ENCODE measurements at places on chromosomes 4 and X.

- no peaks in the 10 kb centered on the region for H3K27me3 ChIP-seq
- DNase-seq: no peak
- no peak overlapping the region for H3K27ac ChIP-seq
- no peaks in the 10 kb centered on the region for H3K4me1 ChIP-seq
- peaks cover 13% of the 10 kb centered on the region for H3K36me3 ChIP-seq
- no peak overlapping the region for H3K4me3 ChIP-seq
Observed at GRCh38 chr4:77917075-77917474, 54.4 kb downstream of the MRPL1 start.

DNA sequence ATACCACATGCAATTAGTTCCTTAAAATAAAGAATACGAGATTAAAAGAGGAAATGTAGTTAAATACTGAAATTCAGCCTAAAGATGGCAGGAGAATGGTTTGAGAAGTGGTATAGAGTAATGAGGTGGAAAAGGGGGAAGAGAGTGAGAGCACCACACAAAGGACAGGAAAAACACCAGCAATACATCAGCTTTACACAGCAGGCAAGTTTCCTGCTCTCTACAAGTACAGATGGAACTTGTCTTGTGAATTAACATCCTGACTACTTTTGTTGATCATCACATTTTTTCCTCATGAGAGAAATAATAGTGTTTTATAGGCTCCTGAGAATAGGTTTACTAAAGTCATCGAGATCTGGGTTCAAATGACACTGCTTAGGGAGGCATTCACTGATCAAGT is 2.9 kb upstream of the UNC5C start:
- peaks cover 32% of the 10 kb centered on the region for H3K27me3 ChIP-seq
- no peaks in the 10 kb centered on the region for H3K4me1 ChIP-seq
- no peak overlapping the region for H3K27ac ChIP-seq

DNA sequence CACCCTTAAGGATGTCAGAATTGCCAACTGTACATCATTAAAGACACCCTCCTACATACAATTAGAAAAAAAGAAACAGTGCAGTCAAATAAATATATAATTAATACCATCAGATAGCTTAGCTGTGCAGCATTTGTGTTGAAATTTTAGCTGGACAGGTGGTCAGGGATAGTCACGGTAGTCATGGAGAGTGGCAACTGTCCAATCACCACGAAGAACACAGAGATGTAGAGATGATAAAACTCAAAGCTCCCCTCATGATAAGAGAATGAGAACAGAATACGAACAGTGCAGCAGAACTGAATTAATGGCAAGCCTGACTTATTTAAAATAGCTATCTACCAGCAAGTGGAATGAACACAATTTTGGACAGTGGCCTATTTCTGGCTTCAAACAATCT is 27.2 kb downstream of the SLC39A8 start:
- no peaks in the 10 kb centered on the region for H3K27me3 ChIP-seq
- no peak overlapping the region for H3K4me3 ChIP-seq
- no peaks in the 10 kb centered on the region for H3K4me1 ChIP-seq
- H3K36me3 ChIP-seq: no peaks in the 10 kb centered on the region
- no peak overlapping the region for H3K27ac ChIP-seq

GRCh38 chrX:149283853-149284252 is 221.3 kb downstream of the IDS start:
- no peaks in the 10 kb centered on the region for H3K4me1 ChIP-seq
- H3K4me3 ChIP-seq: no peak overlapping the region
- H3K27ac ChIP-seq: no peak overlapping the region
- no peak for DNase-seq
- no peaks in the 10 kb centered on the region for H3K27me3 ChIP-seq
- H3K36me3 ChIP-seq: no peaks in the 10 kb centered on the region

DNA sequence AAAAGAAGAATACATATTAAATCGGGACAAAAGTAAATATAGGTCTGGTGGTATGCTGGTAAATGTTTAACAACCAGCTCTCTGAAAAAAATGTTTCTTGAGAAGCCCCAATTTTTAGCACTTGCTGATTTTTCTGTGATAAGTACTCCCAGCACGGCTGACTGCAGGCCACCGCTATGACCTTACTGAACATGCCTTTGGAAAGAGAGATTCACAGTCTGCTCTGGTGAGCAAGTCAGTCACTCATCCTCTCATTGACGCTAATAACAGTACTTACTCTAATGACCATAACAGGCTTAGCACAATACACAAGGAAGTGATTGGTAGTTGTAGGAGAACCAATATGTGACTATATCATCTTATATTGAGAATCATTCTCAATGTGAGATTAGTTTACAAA is 98.9 kb upstream of the BLTP1 start:
- H3K27me3 ChIP-seq: peaks cover 7% of the 10 kb centered on the region
- H3K27ac ChIP-seq: no peak overlapping the region
- DNase-seq: no peak
- H3K4me3 ChIP-seq: no peak overlapping the region
- H3K4me1 ChIP-seq: no peaks in the 10 kb centered on the region

DNA sequence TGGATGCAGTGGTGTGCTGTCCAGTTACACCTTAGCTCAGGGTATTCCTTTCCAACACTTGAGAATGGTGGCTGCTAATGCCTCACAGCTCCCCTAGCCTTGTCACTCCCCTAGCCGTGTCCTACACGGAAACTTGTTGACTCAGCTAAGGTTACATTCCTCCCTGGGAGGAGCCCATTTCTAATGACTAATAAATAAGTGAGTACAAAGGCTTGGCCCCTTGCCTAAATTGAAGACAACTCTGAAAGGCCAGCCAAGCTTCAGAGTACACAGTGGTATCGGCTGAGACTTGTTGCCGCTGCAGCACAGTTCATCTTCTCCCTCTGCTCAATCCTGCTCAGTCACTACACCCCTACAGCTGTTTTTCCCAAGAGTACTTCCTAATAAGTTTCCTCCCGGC is 21.2 kb upstream of the SLC25A31 start:
- no peak overlapping the region for H3K27ac ChIP-seq
- no peaks in the 10 kb centered on the region for H3K27me3 ChIP-seq
- H3K4me3 ChIP-seq: no peak overlapping the region
- no peak for DNase-seq
- peaks cover 62% of the 10 kb centered on the region for H3K36me3 ChIP-seq

- H3K27ac ChIP-seq: no peak overlapping the region
- H3K27me3 ChIP-seq: no peaks in the 10 kb centered on the region
- no peaks in the 10 kb centered on the region for H3K4me1 ChIP-seq
Observed at GRCh38 chrX:40573763-40574162, 7.0 kb upstream of the ATP6AP2 start.

DNA sequence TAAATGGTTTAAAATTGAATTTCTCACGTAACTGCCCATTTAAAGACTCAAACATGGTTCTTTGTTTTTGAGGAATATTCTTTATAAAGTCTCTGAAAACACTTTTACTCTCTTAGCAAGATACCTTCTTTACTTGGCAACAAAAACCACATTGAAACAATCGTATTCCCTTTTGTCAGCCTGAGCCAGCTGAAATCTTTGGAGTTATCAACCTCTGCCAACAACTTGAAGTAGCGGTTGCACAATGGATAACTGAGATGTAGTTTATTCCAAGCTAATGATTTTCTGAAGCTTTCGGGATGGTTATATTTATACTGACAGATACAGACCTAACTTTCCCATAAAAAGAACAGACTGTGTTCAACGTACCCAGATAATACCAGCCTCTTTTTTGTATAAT is 561.3 kb downstream of the IL1RAPL1 start:
- no peak for DNase-seq
- H3K4me1 ChIP-seq: no peaks in the 10 kb centered on the region

DNA sequence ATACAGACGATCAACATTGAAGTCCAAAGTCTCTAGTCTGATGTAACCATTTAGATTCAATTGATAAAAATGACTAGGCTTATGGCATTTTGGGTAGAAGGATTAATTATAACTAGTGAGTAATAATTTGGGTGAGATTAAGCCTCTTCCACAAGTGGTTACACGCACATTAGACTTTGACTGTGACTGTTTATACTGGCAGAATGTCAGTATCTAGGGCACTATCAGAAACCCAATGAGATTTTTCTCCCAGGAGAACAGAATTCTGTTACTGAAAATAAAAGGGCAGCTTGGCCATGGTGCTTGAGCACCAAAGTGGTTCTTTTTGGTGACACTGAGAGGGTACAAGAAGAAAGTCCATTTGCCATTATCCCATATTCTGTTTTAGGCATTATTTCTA is 3.3 kb downstream of the PLS3 start:
- no peak for DNase-seq
- H3K36me3 ChIP-seq: no peaks in the 10 kb centered on the region
- no peaks in the 10 kb centered on the region for H3K4me1 ChIP-seq

- no peak for DNase-seq
- no peak overlapping the region for H3K4me3 ChIP-seq
- H3K36me3 ChIP-seq: no peaks in the 10 kb centered on the region
Observed at GRCh38 chr4:182103614-182104319, 139.4 kb upstream of the TENM3 start.

DNA sequence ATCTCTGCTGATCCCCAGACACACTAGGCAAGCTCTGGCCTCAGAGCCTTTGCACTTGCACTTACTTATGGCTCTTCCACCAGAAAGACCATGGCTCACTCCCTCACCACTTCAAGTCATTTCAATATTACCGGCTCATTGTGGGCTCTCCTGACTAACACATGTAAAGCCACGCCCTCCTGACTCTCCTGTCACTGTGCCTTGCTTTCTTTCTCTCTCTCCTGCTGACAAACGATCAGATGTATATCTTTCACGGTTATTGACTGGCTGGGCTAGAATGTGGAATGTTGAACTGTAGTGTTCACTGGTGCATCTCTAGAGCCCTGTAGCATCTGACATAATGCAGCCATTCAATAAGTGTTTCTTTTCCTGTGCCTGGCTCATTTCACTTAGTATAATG is 425.1 kb downstream of the RAB28 start:
- no peak overlapping the region for H3K27ac ChIP-seq
- H3K4me1 ChIP-seq: no peaks in the 10 kb centered on the region
- DNase-seq: no peak
- H3K36me3 ChIP-seq: no peaks in the 10 kb centered on the region
- no peaks in the 10 kb centered on the region for H3K27me3 ChIP-seq
- H3K4me3 ChIP-seq: no peak overlapping the region

DNA sequence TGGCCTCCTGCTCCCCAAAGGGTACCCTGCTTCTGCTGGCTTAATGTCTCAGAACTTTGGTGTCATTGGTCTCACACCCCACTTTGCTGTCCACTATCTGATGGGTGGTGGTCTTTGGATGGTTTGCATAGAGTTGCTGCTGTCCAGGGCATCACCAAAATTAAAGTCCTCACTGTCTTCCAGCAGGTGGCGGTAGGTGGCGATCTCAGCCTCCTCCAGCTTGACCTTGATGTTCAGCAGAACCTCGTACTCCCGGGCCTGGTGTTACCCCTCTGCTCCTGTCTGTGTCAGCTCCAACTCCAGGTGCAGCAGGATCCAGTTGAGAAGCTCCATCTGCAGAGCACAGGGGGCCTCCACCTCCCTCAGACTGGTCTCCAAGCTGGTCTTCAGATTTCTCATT is 1169.5 kb upstream of the PABPC4L start:
- peak; percentile 84 for DNase-seq
- H3K27me3 ChIP-seq: no peaks in the 10 kb centered on the region
- H3K4me3 ChIP-seq: no peak overlapping the region
- H3K4me1 ChIP-seq: no peaks in the 10 kb centered on the region
- no peaks in the 10 kb centered on the region for H3K36me3 ChIP-seq

GRCh38 chrX:1244164-1245076 is 24.2 kb upstream of the CSF2RA start:
- H3K4me1 ChIP-seq: peaks cover 7% of the 10 kb centered on the region
- H3K27ac ChIP-seq: no peak overlapping the region
- H3K27me3 ChIP-seq: no peaks in the 10 kb centered on the region
- DNase-seq: peak; percentile 93
- H3K4me3 ChIP-seq: no peak overlapping the region
- no peaks in the 10 kb centered on the region for H3K36me3 ChIP-seq

GRCh38 chrX:48474127-48474526 is 1.9 kb upstream of the FTSJ1 start:
- peaks cover 8% of the 10 kb centered on the region for H3K4me1 ChIP-seq
- H3K27ac ChIP-seq: no peak overlapping the region
- no peak overlapping the region for H3K4me3 ChIP-seq
- no peaks in the 10 kb centered on the region for H3K27me3 ChIP-seq

DNA sequence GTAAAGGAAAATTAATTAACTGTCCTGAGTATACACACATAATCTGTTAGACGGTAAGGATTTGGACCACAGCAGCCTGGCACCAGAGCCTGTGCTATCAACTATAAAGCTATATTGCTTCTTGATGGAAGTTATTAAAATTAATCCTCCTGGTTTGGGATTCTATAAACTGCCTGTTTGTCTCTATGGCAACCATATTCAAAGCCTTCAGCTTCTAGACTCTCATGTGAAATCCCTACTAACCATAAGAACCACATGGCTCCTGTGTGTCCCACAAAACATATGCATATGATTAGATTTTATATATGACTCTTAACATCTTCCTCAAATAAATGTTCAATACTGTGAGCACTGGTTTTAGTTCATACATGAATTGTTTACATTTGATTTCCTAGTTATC is 380.8 kb downstream of the ANKRD50 start:
- H3K36me3 ChIP-seq: no peaks in the 10 kb centered on the region
- H3K4me3 ChIP-seq: no peak overlapping the region
- no peaks in the 10 kb centered on the region for H3K27me3 ChIP-seq
- no peaks in the 10 kb centered on the region for H3K4me1 ChIP-seq
- H3K27ac ChIP-seq: no peak overlapping the region

- no peak for DNase-seq
- no peak overlapping the region for H3K27ac ChIP-seq
- H3K27me3 ChIP-seq: no peaks in the 10 kb centered on the region
- H3K4me1 ChIP-seq: no peaks in the 10 kb centered on the region
Observed at GRCh38 chrX:135497736-135498135, 22.7 kb upstream of the INTS6L start.

DNA sequence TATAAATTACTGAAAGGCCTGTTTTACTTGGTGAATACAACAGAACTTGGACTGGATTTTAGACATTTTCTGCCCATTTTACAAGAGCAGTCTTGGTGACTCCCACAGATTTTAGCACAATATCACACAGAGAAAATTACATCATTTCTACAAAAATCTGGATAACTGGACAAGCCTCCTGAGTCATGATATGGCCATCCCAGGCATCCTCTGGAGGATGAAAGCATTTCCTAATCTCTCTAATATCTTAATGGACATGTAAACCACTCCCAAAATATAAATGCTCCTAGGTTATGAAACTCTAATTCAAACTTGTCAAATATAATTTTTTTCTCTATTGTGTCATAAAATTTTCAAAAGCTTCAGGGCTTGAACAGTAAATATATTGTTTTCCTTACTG is 1170.8 kb upstream of the PCDH7 start:
- no peaks in the 10 kb centered on the region for H3K4me1 ChIP-seq
- no peaks in the 10 kb centered on the region for H3K36me3 ChIP-seq
- H3K27ac ChIP-seq: no peak overlapping the region
- DNase-seq: no peak
- no peaks in the 10 kb centered on the region for H3K27me3 ChIP-seq
